HS-5 (cell line): ENCODE measurements at places on chromosomes 3 and 15.

DNA sequence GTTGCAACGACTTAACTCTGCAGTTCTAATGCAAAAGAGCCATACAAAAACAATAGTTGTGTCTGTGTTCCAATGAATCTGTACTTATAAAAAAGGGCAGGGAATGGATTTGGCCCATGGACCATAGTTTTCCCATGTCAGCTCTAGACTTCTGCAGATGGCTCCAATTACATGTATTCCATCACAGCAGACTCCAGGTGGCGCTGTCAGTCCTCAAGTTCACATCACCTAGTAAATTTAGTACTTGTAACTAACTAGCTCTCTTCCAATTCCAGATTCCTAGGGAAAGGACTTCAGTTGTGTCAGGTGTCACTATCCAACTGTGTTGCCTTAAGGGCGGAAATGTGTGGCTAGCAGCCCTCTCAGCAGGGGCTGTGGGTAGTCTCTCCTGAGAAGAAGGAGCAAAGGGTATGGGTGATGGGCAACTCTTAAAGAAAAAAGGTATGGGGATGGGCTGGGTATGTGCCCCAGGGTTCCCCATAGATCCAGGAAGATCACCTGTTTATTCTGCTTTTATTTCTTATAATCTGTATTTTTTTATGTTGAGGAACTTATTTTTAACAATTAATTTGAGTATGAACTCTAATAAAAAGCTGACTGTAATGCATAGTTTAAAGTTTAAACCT lies 36.2 kb downstream of the BBS4 start:
- DNase-seq = peak; percentile 18

- DNase-seq = no peak
These were observed 238.1 kb upstream of the SETMAR start for GRCh38 chr3:4065085-4065484.

DNA sequence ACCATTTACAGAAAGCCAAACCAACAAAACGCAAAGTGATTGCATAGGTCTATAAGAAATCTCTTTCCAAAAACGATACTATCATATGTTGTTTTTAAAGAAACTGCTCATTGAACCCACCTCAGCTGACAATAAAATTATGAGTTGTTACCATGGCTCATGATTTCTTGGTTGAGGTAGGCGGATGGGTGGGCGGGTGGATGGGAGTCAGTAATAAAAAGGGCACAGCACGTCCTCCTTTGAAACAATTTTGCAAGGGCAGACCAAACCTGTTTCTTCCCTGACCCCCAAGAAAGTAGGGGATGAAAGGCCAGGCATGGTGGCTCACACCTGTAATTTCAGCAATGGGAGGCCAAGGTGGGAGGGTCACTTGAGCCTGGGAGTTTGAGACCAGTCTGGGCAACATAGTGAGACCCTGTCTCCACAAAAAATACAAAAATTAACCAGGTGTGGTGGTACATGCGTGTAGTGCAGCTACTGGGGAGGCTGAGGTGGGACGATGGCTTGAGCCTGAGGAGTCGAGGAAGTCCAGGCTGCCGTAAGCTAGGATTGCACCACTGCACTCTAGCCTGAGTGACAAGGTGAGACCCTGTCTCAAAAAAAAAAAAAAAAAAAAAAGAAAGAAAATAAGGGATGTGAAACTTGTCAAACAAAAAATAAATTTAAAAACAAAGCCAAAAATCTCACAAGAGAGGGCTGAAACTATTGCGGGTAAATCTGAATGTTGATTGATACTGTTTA lies 2.1 kb downstream of the ABHD10 start:
- DNase-seq = no peak

DNA sequence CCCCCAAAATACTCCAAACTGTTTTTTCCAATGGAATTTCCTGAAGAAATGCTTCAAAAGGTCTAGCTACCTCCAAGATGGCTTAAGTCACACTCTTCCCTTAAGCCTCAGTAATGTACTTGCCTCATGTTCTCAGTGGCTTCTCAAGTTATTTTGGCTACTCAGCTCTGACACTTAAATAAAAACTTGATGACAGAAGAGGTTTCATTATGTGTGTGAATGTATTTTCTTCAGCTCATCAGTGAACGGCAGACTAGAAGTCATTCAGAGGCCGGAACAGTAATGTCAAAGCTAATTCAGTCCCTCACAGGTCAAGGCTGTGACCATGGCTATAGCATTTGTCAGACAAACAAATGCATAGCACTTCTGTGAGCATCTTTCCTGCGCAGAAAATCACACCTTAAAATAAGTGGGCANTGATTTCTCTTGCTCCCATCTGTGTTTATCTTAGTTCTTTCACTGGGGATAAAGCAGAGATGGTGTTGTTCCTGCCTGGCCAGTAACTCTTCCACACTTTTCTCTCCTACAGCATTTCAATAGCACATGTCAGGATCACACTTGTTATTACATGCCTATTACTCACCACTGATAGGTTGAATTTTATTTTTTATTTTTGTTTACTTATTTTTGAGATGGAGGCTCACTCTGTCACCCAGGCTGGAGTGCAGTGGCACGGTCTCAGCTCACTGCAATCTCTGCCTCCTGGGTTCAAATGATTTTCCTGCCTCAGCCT lies 68.5 kb upstream of the PLCL2 start:
- no peak for DNase-seq

DNA sequence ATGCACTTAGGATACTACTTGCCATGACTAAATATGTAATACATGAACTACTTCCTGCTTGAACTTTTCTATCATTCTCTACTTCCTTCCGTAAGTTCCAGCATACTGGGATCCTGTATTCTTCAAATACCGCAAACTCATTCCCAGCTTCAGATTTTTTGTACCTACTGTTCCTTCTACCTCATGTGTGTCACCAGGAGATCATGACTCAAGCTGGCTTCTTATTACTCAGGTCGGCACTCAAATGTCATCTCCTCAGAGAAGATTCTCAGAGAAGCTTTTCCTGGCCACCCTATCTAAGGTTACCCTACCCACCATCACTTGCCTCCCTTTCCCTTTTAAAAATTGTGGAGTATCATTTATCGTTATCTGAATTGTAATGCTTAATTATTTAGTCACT lies 66.7 kb downstream of the RFX7 start:
- DNase-seq = no peak

DNA sequence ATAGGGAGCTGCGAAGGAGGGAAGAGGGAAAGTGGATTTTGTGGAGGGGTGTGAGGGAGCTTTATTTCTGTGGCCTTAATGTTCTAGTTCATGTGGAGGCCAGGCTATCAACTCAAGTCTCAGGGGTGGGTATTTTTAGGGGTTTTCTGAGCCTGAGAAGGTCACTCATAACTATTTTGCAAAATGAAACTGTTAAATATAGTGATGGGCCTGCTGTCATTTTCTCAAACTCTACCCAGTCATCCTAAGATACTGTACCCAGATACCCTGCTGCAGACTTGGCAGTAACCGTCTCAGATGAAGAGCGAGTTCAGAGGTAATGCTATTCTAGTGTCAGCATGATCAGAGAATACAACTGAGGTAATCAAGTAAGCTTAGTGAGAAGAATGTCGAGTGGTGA lies 545.0 kb upstream of the TBL1XR1 start:
- no peak for DNase-seq

DNA sequence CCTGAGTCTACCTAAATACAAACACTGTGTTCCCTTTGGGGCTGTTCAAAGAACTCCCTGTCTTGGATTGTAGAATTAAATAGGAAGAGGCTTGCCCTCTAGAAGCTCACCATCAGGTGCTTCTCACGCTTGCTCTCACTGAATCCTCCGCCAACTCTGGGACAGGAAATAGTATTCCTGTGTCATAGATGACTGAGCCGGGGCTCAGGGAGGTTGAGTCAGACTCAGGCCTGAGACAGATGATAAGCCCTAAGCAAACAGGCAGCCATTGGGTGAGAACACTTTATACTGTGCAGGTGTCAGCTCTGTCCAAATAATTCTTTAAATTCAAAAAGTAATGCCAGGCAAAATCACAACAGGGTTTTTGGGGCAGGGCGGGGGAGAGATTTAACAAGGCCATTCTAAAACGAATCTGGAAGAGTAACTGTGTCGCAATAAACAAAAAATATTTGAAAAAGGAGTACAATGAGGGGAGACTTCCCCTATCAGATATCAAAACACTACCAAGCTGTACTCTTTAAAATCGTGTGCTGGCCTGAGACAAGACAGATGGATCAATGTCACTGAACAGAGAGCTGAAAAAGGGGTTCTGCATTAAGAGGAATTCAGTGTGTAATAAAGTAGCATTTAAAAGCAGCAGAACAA lies 59.0 kb downstream of the EPHB3 start:
- DNase-seq = no peak

DNA sequence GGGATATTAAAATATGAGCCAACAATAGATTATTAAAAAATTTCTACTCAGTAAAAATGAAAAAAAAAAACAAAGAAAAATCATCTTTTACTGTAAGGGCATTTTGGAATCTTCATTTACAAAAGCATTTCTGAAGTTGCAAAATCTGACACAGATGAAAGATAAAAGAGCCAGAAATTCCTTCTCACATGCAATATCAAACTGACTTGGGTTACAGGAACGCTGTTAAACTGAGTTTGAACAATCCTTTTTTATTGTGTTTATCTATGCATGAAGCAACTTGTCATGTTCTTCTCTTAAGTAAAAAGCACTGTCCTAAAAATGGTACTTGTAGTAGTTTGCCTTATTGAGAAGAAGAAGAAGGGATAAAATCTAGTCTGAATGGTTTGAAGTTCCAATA lies 468.5 kb upstream of the KCNMB2 start:
- DNase-seq = no peak

DNA sequence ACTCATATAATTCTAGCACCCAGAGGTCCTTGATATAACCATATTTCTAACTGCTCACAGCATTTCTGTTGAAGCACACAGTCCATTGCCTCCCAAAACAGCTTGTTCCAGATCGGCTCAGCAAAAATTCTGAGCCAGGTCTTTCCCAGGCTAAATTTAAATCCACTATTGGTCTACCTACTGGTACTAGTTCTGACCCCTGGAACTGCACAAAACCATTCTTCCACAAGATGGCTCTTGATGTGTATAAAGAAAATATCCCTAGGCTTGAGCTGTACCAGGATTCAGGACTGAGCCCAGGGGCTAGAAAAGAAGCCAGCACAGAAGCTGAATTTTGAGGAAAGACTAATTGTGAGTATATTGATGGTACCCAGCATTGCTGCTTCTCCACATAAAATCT lies 75.4 kb upstream of the ABHD17C start:
- no peak for DNase-seq
